HEK293T (cell line): ENCODE measurements at places on chromosomes 6 and 20.

DNA sequence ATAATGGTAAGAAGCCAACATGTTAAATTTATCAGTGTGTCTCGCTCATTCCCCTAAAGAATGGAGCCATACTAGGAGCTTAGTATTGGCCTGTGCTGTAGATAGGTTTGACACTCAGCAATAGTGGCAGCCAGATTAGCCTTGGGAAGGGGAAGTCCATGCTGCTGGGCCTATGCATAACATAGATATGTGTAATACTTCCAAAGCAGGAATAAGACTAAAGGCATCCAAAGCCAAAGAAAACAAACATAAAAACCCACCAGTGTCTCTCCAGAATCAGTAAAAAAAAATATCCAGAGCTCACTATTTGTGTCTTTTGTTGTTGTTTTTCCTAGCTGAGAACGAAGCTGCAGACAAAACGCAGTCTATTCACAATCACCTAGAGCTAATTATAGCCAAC is 104.2 kb upstream of the STXBP5 start:
- DNase-seq: no peak

- DNase-seq: no peak
Observed at GRCh38 chr6:70763754-70764510, 96.2 kb downstream of the SMAP1 start.

- DNase-seq: peak; percentile 65
Observed at GRCh38 chr6:113909224-113909856, 52.2 kb downstream of the MARCKS start.

DNA sequence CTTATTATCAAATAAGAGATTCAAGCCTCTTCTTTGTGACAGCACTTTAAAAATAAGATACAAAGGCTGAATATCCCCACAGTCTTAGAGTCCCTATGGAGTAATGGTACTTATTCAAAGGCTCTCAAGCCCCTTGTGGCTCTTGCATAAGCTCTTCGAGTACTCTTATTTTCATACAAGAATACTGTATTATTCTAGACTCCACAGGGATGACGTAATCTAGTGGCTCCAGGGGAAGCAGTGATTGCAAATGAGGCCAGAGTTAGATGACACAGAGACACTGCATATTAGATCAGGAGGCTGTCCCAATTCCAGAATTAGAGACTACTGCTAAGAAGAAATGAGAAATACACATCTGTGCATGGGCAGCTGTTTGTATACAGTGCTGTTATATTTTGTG is 1195.9 kb upstream of the MAP3K7 start:
- no peak for DNase-seq

DNA sequence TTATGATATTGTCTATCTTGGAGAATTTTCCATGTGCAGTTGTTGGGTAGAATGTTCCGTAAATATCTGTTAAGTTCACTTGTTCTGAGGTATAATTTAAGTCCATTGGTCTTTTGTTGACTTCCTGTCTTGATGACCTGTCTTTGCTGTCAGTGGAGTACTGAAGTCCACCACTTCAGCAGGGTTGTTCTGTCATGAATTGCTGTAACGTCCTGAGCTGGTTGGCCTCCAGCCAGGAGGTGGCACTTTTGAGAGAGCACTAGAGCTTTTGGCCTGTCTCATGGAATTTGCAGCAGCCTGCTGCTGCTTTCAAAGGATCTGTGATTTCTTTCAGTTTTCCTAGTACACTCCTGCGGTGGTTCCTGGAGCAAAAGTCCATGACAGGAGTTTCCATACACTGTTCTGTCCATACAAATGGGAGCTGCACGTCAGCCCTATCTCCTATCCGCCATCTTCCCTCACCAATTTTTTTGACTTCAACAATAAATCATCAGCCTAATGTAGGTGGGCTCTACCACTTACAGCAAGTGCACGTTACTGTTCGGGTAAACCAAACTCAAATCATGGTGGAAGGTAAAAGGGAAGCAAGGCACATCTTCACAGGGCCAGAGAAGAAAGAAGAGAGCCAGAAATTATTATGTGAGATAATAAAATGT is 46.9 kb upstream of the TRERF1 start:
- DNase-seq: no peak

DNA sequence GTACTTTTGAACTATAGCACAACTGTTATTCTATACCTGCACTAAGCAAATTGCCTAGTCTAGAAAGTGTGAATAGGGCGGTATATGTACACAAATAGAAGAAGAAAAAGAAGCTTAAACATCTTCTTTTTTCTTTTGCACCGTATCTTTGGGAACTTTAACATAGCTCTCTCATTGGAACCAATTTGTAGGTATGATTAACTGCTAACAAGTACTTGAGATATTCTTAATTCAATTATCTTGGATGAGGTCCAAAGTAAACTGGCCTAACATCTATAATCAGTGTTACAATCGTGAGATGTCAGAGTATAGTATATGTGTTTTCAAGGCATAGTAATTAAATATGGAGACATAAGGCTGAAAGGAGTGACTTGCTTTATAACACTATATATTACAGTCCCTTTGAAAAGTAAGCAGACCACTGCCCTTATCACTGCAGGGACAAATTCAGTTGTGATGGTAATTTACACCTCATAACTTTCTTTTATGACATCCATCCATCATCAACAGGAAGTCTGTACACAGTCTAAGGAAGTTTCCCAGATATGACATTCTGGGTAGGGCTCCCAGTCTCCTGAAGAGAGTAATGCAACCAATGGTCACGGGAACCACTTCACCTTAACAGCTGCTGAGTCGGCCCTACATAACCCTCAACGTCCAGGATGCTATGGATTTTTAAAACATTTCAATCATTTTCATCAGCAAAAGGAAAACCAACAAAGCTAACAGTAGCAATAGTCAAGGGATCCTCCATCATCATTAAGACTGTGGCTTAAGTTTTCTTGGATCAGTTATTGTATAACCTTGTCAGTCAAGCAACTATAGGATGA is 37.6 kb downstream of the NKAIN2 start:
- DNase-seq: peak; percentile 63

GRCh38 chr6:98920904-98921431 is 26.8 kb downstream of the FBXL4 start:
- no peak for DNase-seq

- peak; percentile 51 for DNase-seq
Observed at GRCh38 chr6:43856005-43856765, 86.2 kb downstream of the VEGFA start.

GRCh38 chr6:24547243-24547642 is 52.5 kb downstream of the ALDH5A1 start:
- DNase-seq: peak; percentile 56

- DNase-seq: no peak
Observed at GRCh38 chr20:58470336-58471192, 44.6 kb downstream of the APCDD1L start.

DNA sequence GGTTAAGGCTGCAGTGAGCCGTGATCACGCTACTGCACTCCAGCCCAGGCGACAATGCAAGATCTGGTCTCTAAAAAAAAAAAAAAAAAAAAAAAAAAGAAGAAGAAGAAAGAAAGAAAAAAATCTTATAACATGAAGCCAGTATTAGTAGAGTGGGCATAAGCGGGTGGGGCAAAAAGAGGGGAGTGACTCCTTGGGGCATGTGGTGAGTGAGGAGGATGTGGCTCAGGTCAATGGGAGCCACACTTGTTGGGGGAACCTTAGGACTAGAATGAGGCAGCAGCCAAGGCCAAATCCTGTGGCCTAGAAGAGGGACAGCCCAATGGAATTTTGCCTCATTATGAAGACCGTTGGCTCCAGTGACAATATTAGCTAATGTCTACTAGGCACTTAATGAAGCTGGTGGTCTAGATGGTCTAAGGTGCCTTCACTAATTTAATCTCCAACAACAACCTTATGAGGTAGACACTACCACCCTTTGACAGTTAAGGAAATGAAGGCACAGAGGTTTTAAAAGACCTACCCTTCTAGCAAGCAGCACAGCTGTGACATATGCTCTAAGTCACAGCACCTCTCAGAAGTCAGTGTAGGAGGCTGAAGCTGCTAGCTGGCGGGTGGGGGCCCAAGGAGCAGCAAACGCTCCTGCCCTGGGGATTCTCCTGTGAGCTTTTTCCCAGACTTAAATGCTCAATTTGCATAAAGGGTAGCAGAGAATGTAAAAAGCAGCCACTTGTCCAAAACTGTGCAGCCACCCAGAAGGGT is 23.6 kb upstream of the ARMC12 start:
- no peak for DNase-seq

DNA sequence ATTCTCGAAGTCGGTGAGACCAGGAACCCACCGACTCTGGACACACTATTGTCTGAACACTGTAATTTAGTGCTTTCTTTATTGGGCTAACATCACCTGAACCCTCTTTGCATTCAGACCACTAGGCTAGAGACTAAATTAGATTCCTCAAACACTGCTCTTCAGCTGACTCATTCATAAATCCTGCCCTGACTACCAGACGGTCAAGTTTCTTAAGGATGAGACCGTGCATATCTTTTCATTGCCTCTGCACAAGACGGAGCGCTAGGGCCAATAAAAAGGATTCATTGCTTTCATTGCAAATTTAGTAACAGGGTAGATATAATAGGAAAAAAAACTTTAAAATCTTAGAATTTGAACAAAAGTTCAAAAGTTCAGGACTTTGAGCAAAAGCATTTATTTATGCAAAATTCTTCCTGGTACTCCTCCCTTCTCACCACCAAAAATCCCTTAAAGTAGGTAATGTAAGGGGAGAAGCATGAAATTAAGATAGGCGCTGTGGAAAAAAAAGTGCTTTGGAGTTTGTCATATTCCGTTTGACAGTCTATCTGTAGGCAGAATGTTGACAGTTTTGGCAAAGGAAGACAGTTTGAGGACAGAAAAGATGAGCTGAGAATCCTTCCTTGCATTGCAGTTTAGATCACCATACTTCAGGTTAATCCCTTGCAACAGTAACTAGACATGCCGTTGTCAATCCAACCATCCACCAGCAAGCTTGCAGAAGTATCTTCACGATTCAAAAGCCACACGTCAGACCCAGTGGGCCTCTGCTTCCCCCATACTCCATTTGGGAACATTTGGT is 328.6 kb upstream of the JARID2 start:
- no peak for DNase-seq

GRCh38 chr6:22141241-22141745 is 155.5 kb downstream of the PRL start:
- DNase-seq: no peak

DNA sequence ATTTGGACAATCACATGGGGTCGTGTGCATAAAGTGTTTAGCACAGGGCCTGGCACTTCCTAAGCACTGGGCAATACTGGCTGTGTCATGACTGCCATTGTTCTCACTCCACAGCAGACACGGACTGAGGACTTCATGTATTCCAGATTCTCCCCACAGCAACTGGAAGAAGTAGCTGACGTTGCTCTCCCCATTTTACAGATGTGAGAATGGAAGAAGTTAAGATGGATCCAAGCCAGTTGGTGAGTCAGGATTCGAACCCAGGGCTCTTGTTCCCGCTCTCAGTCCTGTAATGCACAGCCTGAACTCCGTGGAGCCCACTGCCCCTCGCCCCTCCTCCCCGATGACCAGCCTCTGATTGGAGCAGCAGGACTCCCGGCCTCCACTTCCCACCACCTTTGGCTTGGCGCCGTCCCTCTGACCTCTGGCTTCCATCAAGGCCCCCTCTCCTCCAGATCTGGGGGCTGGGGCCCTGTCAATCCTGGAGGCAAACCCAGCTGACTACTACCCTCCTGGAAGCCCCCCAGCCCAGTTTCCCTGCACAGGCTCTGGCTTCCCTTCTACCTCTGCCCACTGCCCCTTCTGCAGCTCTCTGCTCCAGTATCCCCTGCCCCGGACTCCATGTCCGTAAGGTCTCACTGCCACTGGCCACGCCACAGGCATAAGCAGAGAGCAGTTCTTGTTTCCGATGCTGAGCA is 12.7 kb downstream of the NOL4L start:
- no peak for DNase-seq

GRCh38 chr6:7267466-7268091 is 45.4 kb downstream of the SSR1 start:
- DNase-seq: no peak

GRCh38 chr6:6270948-6271535 is 49.4 kb downstream of the F13A1 start:
- no peak for DNase-seq

DNA sequence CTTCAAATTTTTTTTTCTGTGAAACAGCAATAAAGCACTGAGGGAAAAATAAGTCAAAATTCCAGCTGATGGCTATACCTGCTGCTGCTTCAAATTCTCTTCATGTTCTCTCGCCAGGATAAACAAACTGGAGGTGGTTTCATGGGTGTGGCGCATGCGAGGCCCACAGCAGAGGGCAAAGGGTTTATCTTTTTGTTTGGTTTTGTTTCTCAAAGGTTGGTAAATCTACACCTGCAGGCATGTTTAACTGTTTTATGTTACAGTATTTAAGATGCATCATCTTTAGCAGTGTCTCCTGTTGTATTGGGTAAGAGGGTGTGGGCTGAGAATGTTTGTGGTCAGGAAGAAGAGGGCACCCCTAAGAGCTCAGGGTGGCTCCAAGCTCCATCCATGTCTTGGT is 342.2 kb downstream of the CDH26 start:
- no peak for DNase-seq
